ENCODE measurements at places on chromosomes 16 and 17.

DNA sequence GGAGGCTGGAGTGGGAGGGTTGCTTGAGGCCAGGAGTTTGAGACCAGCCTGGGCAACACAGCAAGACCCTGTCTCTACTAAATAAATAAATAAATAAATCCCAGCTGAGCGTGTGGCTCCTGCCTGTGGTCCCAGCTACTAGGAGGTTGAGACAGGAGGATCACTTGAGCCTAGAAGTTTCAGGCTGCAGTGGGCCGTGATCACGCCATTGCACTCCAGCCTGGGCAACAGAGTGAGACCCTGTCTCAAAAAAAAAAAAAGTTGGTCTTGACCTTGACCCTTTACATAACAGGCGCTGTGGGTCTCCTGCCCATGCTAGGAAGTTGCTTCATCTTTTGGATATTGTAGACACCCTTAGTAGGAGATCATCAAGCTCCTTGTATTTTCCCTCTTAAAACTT is 11.4 kb downstream of the ACSF2 start:
- no peak for DNase-seq

DNA sequence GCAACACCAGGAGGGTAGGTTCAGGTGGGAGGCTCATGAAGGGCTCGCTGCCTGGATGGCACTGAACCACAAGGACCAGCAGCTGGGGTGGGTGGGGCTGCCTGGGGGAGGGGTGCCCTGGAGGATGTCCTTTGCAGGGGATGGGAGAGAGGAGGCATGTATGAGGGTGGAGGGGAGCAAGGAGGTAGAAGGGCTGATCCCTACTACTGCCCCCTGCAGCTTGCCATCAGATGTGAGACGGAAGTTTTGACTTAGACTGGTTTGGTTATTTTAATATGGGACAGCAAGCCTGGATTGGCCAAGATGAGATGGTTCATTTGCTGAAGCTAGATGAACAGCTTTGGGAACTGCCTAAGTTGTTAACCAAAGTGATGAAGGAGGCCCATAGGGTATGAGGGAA is 115.9 kb downstream of the SEC14L1 start:
- no peak for DNase-seq

GRCh38 chr17:59299400-59300092 is 31.9 kb upstream of the YPEL2 start:
- DNase-seq: no peak

GRCh38 chr17:56880133-56880532 is 33.7 kb downstream of the TRIM25 start:
- DNase-seq: no peak

DNA sequence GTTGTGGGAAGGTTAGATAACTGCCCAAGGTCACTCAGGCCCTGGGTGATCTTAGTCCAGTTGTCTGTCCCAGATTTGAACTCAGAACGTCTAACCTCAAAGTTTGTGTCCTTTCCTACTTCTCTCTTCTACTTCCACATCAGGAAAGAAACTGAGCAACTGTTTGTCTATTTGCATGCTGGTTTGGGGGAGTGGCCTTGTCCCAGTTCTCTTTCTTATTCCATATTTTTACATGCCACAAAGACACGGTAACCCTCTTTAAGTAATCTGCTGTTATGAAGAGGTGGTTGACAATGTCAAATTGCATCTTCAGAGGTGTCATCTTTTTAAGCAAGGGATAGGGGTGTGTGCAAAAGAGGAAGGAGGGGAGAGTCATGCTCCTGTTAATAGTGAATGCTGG is 432.5 kb downstream of the HS3ST3B1 start:
- no peak for DNase-seq

DNA sequence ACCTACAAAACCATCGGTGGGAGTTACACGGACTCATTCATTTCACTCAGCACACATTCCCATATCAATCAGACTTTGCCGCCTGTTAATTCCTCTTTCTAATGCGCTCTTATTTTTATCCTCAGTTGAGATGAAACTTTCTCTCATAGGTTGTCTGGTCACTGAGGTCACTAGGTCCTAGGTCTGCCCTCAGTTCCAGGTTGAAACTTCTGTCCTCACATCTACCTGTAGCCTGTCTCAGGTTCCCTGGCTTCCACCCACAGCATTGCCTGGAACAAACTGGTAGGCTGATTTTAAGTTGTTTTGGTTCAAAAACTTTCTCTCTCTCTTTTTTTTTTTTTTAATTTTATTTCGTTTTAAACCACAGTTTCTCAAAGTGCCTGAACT is 119.7 kb downstream of the MAP2K6 start:
- DNase-seq: no peak

DNA sequence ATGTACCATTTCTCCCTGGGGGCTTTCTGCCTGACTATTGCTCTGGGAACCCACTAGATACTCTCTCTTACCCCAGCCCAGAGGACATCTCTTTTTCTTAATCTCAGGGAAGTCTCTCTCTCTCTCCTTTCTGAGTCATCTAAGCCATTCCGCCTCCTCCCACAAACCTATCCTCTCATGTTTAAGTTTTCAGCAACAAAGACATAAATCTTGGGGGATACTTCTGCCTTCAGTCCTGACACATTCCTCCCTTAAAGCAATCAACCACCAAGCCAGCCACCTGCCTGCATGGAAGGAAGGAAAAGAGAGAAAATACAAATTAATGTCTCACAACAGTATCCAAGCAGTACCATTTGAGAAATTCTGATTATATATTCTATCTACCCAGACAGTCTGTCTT is 128.8 kb downstream of the HS3ST2 start:
- DNase-seq: no peak

DNA sequence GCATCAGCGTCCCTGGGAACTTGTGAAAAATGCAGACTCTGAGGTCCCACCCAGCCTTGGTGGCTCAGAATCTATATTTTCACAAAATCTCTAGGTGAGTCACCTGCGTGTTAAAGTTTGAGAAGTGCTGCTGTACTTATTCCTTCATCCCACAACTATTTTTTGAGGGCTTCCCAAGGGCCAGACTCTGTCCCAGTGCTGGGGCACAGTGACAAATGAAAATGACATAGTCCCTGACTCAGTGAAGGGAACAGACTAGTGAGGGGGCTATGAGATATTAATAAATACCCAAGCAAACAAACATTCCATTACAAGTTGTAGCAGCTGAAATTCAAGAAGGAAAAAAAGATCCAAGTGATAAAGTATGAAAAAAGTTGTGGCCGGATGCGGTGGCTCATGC is 9.9 kb upstream of the EMP2 start:
- no peak for DNase-seq

GRCh38 chr17:19290066-19290705 is 53.0 kb downstream of the EPN2 start:
- no peak for DNase-seq

- no peak for DNase-seq
Measured at GRCh38 chr17:49287481-49287880, 56.9 kb upstream of the PHOSPHO1 start.

- no peak for DNase-seq
Measured at GRCh38 chr17:48627623-48628521, 1.7 kb upstream of the HOXB9 start.

- DNase-seq: no peak
Measured at GRCh38 chr17:50352072-50352692, 6.3 kb downstream of the XYLT2 start.

GRCh38 chr16:67733734-67734470 is 14.8 kb upstream of the GFOD2 start:
- no peak for DNase-seq

GRCh38 chr17:17694169-17695081 is 13.2 kb downstream of the RAI1 start:
- DNase-seq: peak; percentile 53

DNA sequence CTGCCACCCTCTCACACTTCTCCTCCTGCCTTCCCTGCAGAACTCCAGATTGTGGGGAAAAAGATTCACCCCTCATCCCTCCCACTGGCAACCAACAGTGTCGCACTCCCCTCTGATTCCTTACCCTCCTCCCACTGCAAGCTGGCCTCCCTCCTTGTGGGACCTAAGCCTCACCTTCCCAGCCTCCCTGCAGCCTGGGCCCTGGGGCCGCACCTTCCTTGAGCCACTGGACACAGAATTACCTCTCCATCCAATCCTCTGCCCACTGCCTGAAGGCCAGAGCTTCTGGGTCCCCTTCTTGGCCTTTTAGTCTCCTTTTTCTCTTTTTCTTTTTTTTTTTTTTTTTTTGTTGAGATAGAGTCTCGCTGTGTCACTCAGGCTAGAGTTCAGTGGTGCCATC is 33.9 kb downstream of the NGFR start:
- no peak for DNase-seq

GRCh38 chr17:67959510-67959909 is 36.8 kb downstream of the C17orf58 start:
- DNase-seq: no peak

- no peak for DNase-seq
Measured at GRCh38 chr17:29214215-29215146, 32.2 kb upstream of the CRYBA1 start.

GRCh38 chr17:27415120-27415795 is 41.0 kb upstream of the KSR1 start:
- no peak for DNase-seq

Data from occipital lobe (tissue), 3 donors.